ENCODE measurements at places on chromosomes 16 and 17. TPM values are rescaled to one million over a fixed set of nuclear protein-coding genes. Genes with fewer than 3 reads are reported as not detected.

PLD2 gene
- total RNA-seq, result 20.9 TPM

OR1E2 gene
- not detected for total RNA-seq

ZFP3 gene
- not detected for total RNA-seq

METTL2A gene
- 26.5 TPM for total RNA-seq

IFT20 gene
- total RNA-seq, result 21.5 TPM

KRT25 gene
- not detected for total RNA-seq

SLC13A2 gene
- total RNA-seq, result not detected

KRT36 gene
- total RNA-seq, result not detected

PRSS36 gene
- 0.06 TPM for total RNA-seq

TADA2A gene
- 28.6 TPM for total RNA-seq

TELO2 gene
- 86.9 TPM for total RNA-seq

OR4D1 gene
- not detected for total RNA-seq

NPIPA5 gene
- total RNA-seq, result 4.9 TPM

RUNDC3A gene
- total RNA-seq, result 3.4 TPM

LGALS9B gene
- total RNA-seq, result not detected

TNFSF12 gene
- total RNA-seq, result not detected

KRTAP1-5 gene
- not detected for total RNA-seq

SDR42E2 gene
- not detected for total RNA-seq

STX1B gene
- 5.4 TPM for total RNA-seq

EPX gene
- not detected for total RNA-seq

HS3ST2 gene
- total RNA-seq, result not detected

EEF2KMT gene
- total RNA-seq, result 18.8 TPM

DDX52 gene
- 23.0 TPM for total RNA-seq

SLFN12L gene
- not detected for total RNA-seq

MARVELD3 gene
- 3.6 TPM for total RNA-seq

HSF4 gene
- 17.8 TPM for total RNA-seq

KRTAP1-4 gene
- total RNA-seq, result not detected

GRIN2A gene
- total RNA-seq, result not detected

ZNF469 gene
- 0.18 TPM for total RNA-seq

TPSG1 gene
- not detected for total RNA-seq

ASPHD1 gene
- 28.5 TPM for total RNA-seq

SPATA22 gene
- not detected for total RNA-seq

GNAO1 gene
- not detected for total RNA-seq

SNX20 gene
- not detected for total RNA-seq

HAS3 gene
- total RNA-seq, result 2.6 TPM

CASKIN1 gene
- total RNA-seq, result 4.2 TPM

C17orf107 gene
- not detected for total RNA-seq

ATP2A3 gene
- 4.2 TPM for total RNA-seq

MYH2 gene
- not detected for total RNA-seq

DNAH9 gene
- not detected for total RNA-seq

TNP2 gene
- total RNA-seq, result not detected

COG4 gene
- total RNA-seq, result 97.0 TPM

ABCA8 gene
- not detected for total RNA-seq

CEP295NL gene
- 0.37 TPM for total RNA-seq

Measured in G401 (cell line).